ENCODE measurements at places on chromosomes 7 and 10.

DNA sequence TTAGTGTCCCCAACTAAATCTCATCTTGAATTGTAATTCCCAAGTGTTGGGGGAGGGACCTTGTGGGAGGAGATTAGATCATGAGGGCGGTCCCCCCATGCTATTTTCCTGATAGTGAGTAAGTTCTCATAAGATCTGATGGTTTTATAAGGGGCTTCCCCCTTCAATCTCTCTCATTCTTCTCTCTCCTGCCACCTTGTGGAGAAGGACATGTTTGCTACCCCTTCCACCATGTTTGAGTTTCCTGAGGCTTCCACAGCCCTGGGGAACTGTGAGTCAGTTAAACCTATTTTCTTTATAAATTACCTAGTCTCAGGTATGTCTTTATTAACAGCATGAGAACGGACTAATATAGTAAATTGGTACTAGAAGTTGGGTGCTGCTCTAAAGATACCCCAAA, 365.6 kb downstream of the ANKRD7 start:
- no peak for DNase-seq

DNA sequence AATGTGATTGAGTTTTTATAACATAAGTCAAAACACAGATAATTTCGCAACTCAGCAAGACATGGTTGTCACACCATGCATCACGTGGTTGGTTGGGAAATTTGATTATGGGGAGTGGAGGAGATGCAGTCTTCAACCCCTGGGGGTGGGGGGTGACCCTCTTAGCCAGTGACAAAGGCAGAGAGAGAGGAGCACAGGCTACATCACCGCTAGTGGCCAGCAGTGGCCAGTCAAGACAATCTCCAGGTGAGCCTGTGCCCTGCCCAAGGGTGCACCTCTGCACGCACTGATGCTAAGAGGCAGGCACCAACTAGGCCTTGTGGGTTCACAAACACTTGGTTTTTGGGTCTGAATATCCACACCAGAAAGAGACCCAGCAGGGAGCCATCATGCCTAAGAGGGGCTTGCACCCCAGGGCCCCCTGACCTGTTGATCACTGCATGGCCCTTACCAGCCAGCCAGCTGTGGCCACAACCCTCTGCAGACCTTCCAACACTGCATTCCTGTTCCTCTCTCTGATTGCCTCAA, 244.4 kb downstream of the FANK1 start:
- DNase-seq = no peak

DNA sequence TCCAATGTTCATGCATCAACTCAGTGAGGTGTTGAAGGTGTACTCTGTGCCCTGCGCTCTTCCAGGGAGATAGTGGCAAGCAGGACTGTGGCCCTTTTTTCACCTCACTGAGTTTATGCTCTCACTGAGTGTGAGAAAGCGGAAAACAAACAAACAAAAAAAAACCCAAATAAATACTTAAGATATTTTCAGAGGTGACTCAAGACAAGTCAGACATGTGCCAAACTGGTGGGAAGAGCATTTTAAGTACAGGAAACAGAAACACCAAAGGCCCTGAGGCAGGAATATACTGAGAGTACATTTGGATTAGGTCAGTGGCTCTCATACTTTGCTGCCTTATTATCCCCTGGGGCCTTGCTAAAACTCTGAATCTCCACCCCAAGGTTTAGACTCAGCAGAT, 111.9 kb upstream of the IGFBP3 start:
- DNase-seq = no peak

DNA sequence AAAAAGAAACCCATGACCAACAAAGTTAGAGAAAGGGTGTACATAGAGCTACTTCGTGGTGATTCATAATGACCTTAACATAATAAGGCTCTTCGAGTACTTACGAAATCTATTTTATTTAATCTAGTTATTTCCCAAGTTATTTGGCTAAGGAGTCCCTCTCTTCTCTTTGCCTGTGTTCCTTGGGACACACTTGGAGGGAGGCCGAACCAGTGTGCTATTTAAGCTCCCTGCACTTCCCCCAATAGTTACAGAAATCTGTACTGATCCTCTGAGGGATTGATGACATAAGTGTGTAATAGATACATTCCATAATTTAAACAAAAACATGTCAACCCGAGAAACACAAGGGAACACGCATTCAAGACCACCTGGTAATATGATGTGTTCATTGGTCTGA, 351.1 kb downstream of the GATA3 start:
- no peak for DNase-seq

DNA sequence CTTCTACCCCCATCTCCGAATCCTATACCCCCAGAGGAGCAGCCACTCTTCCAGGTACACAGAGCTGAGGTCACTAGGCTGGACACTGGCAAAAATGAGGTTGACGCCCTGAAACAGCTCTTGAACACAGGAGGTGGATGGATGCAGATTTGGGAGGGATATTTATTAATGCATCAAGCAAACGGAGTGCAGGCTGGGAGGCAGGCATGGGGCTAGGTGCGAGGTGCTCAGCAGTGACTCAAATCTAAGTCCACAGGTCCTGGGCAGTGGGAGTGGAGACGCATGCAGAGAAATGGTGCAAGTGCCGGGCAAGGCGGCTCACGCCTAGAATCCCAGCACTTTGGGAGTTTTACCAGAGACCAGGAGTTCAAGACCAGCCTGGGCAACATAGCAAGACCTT, 11.0 kb downstream of the GUSB start:
- no peak for DNase-seq

DNA sequence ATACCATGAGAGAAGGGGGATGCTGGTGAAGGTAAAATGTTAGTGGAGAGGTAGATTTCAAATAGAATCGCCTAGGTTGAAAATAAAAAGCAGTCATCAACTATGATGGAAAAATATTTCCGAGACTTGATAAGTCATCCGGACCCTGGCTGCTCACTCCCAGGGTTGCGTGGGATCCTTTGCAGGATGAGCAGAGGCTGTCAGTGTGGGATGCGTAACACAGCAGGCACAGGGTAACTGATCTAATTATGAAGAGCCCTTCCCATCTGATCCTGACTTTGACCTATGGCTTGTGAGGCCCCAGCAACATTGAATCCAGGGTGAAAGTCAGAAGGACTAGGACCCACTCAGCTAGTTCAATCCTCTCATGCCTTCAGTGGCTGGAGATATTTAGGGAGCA, 236.9 kb downstream of the DPP6 start:
- no peak for DNase-seq

DNA sequence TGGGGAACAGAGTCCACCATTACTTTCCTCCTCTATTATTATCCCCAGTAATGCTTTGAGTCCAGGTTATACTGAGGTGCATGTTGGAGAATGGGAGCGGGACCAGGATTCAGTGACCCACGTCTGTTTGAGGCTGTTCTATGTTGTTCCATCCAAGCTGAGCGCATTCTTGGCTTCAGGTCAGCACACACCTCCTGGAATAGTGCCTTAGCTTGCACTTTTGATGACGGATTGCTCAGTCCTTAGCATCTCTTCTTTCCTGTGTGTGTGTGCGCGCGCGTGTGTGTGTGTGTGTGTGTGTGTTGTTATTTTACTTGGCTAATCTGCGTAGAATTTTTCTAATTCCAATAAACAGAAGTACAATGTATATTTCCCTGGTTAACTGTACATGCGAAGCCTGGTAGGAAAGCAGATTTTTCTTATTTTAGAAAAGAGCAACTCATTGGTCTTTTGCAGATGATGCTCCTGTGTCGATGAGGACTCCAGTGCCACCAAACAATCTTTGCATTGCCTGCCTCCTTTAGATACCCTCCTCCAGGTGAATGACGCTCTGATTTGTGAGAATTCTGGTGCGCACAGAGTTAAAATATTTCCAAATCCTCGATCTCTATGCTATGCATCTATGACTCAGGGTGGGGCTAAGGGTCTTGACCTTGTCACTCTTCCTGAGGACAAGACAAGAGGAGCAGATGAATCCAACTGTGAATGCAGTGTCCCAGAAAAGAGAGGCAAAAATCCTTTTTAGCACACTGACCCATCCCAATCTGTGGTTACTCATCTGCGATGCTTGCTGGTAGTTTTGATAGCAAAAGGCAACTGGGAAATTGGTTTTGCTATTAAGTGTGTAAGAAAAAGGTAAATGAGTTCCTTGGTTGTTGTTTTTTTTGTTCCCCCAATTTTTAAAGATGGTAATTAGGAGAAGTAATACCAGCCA, 13.3 kb upstream of the CELF2 start:
- DNase-seq = no peak

GRCh38 chr7:30237271-30237695, 47.1 kb upstream of the ZNRF2 start:
- DNase-seq = no peak

DNA sequence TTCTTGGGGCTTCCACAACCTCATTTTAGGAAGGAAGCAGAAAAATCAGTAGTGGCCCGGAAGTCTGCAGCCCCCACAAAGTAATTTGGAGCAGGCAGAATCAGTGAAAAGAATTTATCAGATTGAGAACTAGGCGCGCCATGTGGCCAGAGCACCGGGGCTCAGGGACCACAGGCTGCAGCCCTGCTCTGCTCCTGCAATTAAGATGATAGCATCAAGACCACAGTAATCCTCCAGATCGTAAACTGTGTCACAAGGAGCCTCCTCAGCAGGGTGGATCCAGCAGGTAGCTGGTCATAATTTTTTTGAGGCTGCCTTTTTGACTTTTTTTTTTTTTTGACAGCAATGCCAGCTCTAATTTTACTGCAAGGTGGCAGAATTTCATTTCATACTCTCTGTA, 209.0 kb upstream of the ZMIZ1 start:
- no peak for DNase-seq

- no peak for DNase-seq
Measured at GRCh38 chr10:11504566-11505285, 106.7 kb downstream of the USP6NL start.

DNA sequence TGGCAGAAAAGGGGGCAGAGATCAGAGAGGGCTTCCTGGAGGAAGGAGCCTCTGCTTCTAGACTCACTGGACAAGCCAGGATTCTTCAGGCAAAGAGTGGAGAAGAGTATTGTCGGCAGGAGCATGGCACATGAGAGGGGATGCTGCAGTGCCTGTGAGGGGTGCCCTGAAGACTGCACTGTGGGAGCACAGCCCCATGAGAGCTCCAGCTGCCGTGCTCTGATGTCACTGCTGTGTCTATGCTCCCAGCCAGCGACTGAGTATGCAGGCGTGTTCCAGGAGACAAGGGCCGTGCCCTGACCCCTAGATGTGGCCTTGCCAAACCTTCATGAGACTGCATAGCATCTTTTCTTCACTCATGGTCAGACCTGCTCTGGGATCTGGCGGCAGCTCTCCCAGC, 339.1 kb downstream of the RPS24 start:
- DNase-seq = no peak

DNA sequence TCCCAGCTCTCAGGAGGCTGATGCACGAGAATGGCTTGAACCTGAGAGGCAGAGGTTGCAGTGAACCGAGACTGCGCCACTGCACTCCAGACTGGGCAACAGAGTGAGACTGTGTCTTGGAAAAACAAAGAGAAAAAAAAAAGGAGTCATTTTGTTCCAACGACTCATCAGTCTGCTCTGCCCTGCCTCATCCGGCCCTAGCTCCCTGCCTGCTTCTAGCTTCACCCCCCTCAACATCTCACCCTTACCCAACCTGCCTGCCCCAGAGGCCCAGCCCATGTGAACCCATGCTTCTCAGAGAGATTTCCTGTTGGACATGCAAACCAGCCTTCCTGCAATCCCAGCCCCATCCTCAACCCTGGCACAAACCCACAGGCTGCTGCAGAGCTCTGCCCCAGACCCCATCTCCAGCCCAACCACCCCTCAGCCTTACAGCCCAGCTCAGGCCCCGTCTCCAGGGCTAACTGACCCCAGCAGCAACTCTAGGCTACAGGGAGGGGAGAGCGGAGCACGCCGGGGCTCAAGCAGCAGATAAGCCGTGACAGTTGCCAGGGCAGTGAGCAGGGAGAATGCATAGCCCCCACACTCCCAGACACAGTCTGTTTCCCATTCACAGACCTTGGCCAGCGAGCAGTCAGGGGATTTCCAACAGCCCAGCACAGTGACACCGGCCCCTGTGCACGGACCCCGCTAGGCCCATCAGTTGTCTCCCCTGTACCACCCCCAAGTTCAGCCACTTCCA, 86.0 kb upstream of the KCTD7 start:
- no peak for DNase-seq

GRCh38 chr7:997404-998395, 14.7 kb downstream of the CYP2W1 start:
- DNase-seq = no peak

- DNase-seq = peak; percentile 48
Measured at GRCh38 chr10:21497177-21497807, 28.2 kb downstream of the SKIDA1 start.

DNA sequence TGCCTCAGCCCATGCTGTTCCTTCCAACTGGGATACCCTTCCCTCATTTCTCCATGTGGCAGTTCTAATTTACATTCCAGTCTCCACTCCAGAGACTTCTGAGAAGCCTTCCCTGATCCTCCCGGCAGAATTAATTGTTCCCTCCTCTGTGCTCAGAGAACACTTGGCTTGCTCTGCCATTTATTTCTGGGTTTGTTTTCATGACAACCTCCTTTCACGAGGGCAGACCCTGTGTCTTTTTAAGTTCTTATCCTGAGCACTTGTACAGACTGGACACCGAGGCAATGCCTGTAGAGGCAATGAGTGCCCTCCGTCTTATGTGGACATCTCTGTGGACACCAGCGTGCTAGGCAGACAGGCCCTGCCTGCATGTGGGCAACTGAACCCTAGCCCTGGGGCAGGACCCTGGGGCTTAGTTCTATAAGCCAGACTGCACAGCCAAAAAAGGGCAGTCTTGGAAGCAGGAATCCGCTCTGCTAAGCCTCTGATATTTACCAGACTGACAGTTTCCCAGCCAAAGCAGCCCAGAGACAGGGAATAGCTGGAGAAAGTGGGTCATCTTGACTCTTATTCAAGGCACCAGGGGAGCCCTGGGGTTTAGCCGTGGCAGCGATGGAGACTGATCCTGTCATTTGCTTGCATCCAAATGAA, 474.0 kb downstream of the RPS24 start:
- DNase-seq = no peak

GRCh38 chr7:50792342-50793119, 9.8 kb upstream of the GRB10 start:
- DNase-seq = no peak

- DNase-seq = no peak
Measured at GRCh38 chr10:34113504-34114225, 701.4 kb downstream of the PARD3 start.

- no peak for DNase-seq
Measured at GRCh38 chr7:151315038-151315655, 26.5 kb upstream of the NUB1 start.

GRCh38 chr7:158270106-158270775, 317.4 kb downstream of the PTPRN2 start:
- DNase-seq = no peak

- no peak for DNase-seq
Measured at GRCh38 chr7:6232534-6232933, 39.9 kb downstream of the CYTH3 start.

GRCh38 chr10:87656431-87657072, 3.1 kb upstream of the PAPSS2 start:
- DNase-seq = no peak

DNA sequence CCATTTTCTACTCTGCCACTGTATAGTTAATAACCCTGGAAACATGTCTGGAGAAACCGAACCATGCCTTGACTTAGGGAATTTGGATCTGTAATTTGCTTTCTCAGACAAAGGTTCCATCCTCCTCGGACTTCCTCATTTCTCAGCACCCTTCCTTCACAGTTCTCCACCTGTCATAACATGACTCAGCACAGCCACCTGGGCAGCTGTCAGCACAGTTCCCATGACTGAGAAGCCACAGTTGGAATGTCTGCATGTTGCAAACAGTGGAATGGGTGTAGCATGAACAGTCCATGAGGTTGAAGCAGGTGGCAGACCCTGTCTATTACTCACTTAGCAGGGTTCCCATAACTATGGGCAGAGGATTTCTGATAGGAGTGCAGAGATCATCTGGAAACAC, 634 bp upstream of the OR9A4 start:
- no peak for DNase-seq

- no peak for DNase-seq
Measured at GRCh38 chr7:126370038-126370668, 882.6 kb downstream of the GRM8 start.
